ENCODE measurements at places on chromosomes 2 and 18. TPM values are rescaled to one million over a fixed set of nuclear protein-coding genes. Genes with fewer than 3 reads are reported as not detected.

- no peak for DNase-seq
Observed at GRCh38 chr2:240798327-240798905, 21.6 kb downstream of the KIF1A start.

Gene CRYGA
- not detected for total RNA-seq

Gene COLEC11
- not detected for total RNA-seq

- DNase-seq = no peak
Observed at GRCh38 chr18:32093523-32093922, 1.8 kb downstream of the RNF138 start.

Gene NXPH2
- not detected for total RNA-seq

GRCh38 chr2:29390136-29390535 lies 274.9 kb downstream of the CLIP4 start:
- no peak for DNase-seq

- no peak for DNase-seq
Observed at GRCh38 chr2:217842017-217842416, 160.8 kb downstream of the TNS1 start.

GRCh38 chr2:104408266-104408665 lies 445.6 kb upstream of the POU3F3 start:
- DNase-seq = peak; percentile 26

Gene VAMP5
- total RNA-seq = 28.5 TPM

GRCh38 chr2:19362755-19363473 lies 4.5 kb upstream of the OSR1 start:
- no peak for DNase-seq

GRCh38 chr2:183919926-183920325 lies 678.4 kb upstream of the ZNF804A start:
- no peak for DNase-seq

- no peak for DNase-seq
Observed at GRCh38 chr2:196533772-196534397, 105.6 kb upstream of the CCDC150 start.

DNA sequence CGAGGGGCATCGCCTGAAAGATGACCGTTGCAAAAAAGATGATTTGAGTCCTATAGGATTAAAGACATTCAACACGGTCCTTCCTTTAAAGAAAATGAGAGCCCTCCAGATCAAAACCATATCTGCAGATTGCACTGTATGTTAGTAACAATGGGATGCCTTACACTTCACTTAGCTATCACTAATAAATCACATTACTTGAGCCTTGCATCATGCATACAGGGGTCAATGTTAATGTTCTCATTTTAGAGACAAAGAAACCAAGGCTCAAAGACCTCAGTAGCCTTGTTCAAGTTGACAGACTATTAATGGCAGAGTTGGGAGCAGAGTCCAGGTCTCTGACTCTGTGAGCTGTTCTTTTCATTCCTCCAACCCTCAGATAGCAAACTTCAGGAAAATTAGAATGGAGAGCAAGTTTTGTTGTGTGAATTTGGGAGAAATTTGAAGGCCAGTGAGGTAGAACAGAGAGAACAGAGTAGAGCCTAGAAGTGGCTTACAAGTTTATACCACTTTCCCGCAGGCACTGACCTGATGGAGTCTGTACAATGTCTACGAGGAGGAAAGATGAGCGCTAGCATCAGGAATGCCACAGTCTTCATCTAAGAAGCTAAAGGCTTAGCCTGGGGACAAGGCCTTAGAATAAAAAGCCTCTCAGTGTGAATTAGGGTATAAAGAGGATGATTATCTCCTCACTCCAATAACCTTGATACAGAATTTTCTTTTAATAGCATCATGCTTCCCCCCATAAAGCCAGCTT lies 48.3 kb downstream of the TRIB2 start:
- DNase-seq = no peak

GRCh38 chr18:48728204-48728833 lies 189.5 kb downstream of the CTIF start:
- peak; percentile 61 for DNase-seq

DNA sequence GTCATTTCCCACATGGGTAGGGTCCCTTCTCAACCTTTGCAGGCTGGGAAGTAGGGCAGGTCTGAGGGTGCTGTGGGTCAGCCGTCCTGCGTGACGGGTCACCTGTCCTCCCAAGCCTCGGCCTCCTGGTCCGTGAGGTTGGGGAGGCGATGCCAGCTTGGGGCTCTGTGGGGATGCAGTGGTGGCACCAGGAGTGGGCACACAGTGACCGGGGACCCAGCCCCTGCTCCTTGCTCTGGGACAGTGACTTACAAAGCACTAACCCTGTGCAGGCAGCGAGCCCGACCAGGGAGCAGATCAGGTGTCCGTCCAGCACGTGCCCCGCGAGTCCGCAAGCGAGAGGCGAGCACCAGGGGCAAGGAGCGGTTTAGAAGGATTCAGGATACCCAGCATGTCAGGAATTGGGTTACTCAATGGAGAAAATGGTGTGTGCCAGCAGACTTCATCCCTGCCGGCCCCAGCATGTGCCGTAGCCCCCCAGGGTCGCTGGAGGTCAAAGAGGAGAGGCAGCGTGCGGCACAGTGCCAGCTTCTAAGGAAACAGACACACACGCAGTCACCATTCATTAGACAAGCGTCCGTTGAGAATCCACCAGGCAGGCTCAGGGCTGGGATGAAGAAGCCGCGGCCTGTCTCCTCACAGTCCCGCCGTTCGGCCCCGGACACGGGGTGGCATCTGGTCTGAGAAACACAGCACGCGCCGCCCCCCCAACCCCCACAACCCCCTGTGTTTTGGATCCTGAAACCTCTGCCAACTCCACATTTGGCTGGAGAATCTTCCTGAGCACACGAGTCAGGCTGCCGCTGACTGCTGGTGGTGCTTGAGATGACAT lies 11.7 kb downstream of the COLEC11 start:
- DNase-seq = no peak

DNA sequence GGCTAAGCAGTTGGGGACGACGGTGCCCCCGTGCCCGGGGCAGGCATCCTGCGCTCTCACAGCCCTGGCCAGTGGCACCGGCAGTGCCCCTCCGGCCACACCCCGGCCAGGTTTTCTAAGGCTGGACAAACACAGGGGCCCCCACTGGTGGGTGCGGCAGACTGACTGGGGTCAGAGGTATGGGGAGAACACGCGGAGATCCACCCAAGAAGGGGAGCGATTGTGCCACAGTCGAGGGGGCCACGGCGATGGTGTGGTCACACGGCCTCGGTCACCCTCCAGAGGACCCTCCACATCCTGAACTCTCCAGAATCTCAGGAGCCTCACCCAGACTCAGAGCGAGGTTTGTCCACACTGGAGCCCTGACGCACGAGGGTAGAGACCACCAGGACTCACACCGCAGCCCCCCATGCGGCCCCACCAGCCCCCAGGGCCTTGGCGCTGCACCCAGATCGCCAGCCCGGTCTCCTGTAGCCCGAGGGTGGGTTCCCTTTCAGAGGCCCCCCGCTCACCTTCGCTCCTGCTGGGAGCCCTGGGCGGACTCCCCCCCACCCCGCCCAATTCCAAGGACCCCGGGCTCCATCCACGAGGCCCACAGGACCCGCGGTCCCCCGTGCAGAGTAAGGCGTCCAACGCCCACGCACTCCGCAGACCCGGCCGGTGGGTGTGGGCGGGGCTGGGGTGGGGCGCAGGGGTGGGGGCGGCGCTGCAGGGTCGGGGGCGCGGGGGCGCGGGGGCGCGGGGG lies 15.2 kb downstream of the PDCD1 start:
- no peak for DNase-seq

GRCh38 chr18:74748809-74749208 lies 151.1 kb downstream of the ZNF407 start:
- DNase-seq = no peak

- DNase-seq = no peak
Observed at GRCh38 chr18:40041951-40042350, 1913.1 kb upstream of the PIK3C3 start.

Gene UGT1A10
- total RNA-seq = not detected

- DNase-seq = no peak
Observed at GRCh38 chr2:22124003-22124402, 1000.2 kb downstream of the TDRD15 start.

Gene KANSL1L
- total RNA-seq = 11.2 TPM

DNA sequence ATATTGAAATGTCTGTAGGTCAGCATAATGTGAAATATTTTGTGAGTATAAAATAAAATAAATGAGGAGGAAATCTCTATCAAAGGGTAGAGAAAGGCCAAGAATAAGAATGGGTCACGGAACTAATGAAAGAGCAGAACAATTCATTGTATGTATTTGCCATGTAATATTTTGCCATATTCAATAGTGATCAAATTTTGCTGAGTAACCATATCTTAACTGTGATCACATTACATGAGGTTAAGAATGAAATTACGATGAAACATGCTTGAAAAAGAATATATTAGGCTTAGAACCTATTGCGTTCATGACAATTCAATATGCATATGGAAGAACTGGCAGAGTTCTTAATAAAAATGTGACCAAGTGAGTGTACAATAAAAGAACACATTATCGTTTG lies 437.2 kb upstream of the NRXN1 start:
- no peak for DNase-seq

GRCh38 chr18:79746730-79747129 lies 51.0 kb upstream of the KCNG2 start:
- no peak for DNase-seq

DNA sequence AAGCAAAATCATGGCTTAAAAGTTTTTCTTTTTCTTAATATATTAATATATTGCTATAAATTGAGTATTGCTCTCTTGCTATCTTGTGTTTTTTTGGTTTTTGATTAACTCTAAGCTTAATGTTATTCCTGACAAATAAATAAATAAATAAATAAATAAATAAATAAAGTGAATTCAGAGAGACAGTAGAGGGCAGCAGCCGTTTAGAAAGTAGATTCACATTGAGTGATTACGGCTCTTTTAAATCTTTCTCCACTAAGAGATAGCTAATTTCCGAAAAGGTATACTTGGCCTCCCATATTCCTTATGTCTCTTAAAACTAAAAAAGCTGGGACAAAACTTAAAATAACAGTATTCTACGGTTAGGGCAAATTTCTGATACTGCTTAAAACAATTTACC lies 34.3 kb downstream of the MSH2 start:
- no peak for DNase-seq

- no peak for DNase-seq
Observed at GRCh38 chr18:78620326-78620725, 359.3 kb upstream of the SALL3 start.

DNA sequence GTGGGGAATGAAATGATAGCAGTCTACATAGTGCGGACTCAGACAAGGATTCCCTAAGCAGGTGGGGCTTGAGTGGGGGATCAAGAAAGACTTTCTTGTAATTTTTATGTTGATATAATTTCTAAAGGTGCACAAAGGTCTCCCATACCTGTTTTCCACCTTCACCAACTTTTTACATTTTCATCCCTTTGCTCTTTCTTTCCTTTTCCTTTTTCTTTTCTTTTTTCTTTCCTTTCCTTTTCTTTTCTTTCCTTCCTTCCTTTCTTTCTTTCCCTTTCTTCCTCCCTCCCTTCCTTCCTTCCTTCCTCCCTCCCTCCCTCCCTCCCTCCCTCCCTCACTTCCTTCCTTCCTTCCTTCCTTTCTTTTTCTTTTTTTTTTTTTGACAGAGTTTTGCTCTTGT lies 10.1 kb upstream of the TRMT61B start:
- DNase-seq = no peak

DNA sequence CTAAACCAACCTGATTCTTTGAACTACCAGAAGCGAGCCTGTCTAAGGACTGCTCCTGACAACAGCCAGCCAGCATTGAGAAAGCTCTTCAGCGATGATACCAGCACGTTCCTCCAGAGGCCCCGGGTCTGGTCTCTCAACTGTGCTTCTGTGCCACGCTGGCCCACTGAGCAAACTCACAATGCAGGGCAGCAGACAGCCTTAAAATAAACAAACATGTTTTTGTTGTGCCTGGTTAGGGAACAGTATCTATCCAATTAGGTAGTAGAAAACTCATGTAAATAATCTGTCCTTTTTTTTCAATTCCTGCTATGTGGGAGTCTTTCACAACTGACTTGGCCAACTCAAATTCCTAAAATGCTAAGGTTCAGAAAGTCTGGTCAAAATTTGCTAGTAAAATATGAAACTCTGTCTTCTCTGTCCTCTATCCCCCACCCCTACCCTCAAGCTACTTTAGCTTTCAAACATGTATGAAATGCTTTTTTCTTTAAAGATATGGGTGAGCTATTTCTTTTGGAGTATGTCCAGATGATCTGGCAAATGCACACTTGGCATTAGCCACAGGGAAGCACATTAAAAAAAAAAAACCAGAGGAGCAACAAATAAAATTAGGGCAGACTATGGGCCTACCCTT lies 21.4 kb upstream of the EML4 start:
- DNase-seq = no peak

Gene CERKL
- total RNA-seq = 0.07 TPM

Gene RFX8
- 0.25 TPM for total RNA-seq

Gene C2orf66
- not detected for total RNA-seq

Gene CD28
- total RNA-seq = not detected

DNA sequence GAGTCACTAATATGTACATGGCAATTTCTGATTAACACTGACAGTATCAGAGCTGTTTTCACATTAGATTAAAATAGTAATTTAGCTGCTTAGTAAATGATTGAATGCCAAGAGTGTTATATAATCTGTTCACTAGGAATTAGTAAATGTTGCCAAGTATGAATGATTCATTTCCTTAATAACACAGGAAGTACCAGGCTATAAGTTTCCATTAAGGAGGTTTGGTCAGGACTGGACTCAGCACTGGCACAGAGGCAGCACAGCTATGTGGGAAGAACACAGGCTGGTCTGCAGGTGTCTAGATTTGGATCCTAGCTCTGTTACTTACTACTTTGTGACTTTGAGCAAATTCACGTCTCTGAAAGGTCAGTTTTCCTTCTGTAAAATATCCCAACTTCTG lies 97.2 kb downstream of the TDRD15 start:
- peak; percentile 4 for DNase-seq

GRCh38 chr18:48133671-48134251 lies 203.3 kb upstream of the SMAD2 start:
- peak; percentile 9 for DNase-seq

DNA sequence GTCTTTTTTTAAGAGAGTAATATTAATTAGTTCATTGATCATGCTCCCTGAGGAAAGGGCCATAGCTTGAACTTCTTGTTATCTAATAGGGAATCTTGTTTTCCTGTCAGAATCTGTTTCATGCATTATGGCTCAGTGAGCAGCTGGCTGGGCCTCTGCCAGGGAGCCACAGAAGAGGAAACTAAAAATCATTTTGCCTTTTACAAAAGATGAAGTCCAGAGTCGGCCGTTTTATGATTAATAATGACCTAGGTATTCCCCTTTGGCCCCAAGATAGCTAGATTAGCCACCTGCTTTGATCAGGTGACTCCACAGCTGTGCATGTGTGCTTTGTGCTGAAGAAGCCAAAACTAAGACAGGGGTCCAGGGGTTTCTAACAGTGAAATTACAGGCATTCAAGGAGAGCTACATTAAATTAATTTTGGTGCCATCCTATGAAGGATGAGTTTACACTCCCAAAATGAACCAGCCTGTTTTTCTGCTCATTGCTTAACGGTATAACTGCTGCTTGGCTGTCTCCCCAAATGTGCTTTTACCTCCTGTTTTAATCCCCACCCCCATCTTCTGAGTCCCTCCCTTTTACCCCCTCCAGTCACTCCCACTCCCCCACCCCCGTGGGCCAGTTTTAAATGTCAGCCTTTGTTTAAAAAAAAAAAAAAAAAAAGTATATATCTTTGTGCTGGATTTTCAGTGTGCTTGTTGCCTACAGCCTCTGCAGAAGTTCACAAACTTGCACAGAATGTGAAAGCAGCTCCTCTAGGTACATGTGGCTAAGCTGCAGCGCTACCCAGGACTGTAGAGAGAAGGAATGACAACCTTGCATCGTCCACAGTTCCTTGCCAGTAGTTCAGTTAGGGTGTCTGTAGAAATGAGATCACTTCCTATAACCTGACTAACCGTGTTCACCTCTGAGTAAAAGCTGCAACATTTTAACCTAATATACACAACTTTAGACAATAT lies 93.1 kb downstream of the CABLES1 start:
- DNase-seq = no peak

GRCh38 chr2:44615950-44616518 lies 254.3 kb downstream of the CAMKMT start:
- DNase-seq = no peak

Gene DYNAP
- total RNA-seq = not detected

Measured in kidney epithelial cell (primary cell).